ENCODE measurements at places on chromosomes 11 and 22.

DNA sequence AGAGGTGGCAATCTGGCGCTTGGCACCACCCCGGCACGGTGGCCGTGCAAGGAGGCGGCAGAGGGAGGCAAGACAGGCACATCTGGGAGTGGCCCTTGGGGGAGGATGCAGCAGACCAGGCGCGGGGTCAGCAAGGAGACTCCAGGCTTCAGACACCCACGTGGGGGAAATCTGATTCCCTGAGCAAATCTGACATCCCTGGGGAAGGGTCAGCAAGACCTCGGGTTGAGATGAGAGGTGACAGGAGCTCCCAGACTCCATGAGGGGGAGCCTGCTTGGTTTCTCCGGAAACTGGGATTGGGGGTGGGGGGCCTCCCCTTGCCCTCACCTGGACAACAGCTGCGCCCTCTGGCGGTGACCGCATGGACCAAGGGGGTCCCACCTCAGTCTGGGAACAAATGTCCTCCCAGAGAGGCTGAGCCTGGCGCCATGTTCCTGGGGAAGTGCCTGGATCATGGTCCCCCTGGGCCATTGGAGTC, 4.0 kb upstream of the RCOR2 start:
- no peak for DNase-seq

DNA sequence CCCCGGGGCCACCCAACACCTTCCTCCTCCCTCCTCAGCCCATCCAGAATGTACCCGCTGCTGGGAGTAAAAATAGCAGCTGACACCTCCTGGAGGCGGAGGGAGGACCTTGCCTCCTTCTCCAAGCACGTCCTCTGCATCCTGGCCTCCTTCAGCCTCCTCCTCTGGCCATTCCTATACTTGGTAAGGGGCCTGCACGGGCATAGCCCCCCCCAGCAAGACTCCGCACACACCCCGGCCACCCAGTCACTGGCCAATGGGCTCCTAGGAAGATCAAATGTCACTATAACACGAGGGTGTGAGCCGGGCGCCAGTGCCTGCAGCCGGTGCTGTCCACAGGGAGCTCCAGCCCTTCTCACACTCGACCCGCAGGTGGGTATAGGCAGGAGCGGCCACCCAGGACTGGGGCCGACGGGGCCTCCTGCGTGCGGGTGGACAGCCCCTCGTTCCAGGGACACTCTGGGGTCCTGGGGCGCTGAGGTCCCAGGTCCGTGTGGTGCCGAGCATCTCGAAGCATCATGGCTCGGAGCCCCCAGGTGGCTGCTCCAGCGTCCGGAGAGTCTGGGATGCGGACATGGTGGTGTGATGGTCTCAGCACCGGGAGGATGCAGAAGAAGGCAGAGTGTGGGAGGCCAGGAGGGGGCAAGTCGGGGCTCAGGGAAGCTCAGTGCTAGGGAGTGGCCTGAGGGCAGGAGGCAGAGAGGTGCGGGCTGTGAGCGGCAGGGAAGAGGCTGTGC, at the start of gene TNNT3:
Gene TNNT3 (plus strand): TSS at position 313 of the 737 bp plus-strand sequence. CDS start 3,172 bp downstream, outside the sequence.
- DNase-seq: no peak

- no peak for DNase-seq
Observed at GRCh38 chr11:77968337-77968736, 26.1 kb downstream of the INTS4 start.

GRCh38 chr22:44933666-44934453, 75.9 kb downstream of the PHF21B start:
- peak; percentile 6 for DNase-seq

GRCh38 chr22:20044495-20045151, 23.7 kb downstream of the TANGO2 start:
- no peak for DNase-seq
